Posterior cingulate gyrus (tissue), 11 donors: ENCODE measurements at places on chromosomes 12 and 14.

GRCh38 chr12:85273381-85274314, 6.4 kb upstream of the ALX1 start:
- no peak for DNase-seq

- no peak for DNase-seq
These were observed 10.4 kb upstream of the PLEKHG3 start for GRCh38 chr14:64693810-64694165.

DNA sequence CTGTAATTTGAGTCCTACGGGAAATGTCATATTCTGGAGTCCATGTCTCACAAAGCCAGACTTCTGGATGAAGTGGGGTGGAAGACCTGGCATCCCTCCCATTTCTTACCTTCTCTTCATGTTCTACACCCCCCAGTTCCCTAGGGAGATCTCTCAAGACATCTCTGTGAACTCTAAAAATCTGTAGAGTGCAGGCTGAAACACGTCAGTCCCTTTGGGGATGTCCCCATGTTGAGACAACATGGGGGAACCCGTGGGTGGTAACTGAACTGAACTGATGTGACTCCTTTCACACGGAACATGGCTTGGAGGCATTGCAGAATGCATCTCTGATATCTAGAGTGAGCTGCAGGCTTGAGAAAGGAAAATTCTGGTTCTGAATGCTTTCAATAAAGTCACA, 15.2 kb downstream of the SERPINA12 start:
- no peak for DNase-seq

DNA sequence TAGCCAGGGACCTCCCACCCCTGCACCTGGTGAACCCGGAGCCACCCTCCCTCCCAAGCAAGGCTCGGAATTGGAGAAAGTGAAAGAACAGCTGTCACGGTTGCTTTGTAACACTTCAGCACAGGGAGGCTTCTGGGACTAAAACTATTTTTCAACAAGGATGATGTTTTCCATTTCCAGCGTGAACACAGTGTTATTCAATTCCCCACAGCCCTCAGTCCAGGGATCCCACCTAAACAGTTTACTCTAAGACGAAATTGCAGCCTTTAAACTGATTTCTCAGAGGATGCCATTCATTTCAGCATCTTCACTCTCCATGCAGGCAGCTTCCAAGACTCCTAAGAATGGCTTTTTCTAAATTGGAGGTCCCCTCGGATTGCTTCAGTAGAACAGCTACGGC, 229.2 kb downstream of the SLC15A4 start:
- DNase-seq: no peak

DNA sequence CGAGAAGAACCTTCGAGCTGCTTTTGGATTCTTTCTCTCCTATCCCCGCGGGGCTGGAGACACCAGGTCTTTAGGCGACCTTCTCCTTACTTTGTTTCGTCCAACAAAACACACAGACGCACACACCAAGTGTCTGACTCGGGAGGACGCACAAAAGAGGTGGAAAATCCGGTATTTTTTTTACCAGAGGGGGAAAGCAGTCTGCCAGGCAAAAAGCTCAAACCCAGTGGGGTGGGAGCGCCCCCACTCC, 2.1 kb downstream of the SIX4 start:
- DNase-seq: no peak

GRCh38 chr14:59253527-59253926, 65.1 kb downstream of the DAAM1 start:
- no peak for DNase-seq

DNA sequence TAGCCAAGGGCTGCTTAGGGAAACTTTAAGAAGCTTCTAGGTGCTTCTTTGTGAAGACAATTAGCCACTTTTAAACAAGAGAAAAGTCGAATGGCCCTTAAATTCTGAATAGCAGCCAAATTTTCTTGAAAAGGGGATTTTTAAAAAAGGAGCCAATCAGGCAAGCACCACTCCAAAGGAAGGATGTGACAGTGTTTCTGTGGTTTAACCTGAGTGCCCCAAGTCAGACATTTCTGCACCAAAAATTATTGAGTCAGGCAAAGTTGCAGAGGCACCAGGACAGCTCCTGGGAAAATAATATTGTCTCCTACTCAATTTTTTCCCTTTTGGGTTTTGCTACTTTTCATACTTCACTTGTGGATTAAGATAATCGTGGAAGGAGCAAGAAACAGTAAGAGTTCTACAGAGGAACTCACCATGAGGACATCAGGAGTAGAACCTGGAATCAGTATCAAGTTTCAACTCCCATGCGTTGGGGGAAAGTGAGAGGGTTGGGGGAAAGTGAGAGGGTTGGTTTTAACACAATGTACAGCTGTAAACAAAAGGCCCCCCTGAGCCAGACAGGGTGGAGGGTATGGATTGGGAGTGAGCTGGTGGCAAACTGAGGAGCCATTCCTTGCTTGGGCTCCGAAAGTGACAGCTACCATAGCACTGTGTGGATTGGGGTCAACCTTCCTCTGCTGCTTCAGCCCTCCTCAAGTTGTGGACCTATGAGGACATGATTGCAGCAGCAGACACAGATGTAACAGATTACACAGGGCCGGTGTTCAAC, 90.8 kb downstream of the SLC38A1 start:
- no peak for DNase-seq
